ENCODE measurements at places on chromosomes 12 and 14. TPM values are rescaled to one million over a fixed set of nuclear protein-coding genes. Genes with fewer than 3 reads are reported as not detected.

Gene ATL1
- total RNA-seq = 10.1 TPM

Gene TMEM253
- 8.1 TPM for total RNA-seq

Gene MYH6
- total RNA-seq = not detected

Gene DHRS2
- not detected for total RNA-seq

Gene RBP5
- not detected for total RNA-seq

Gene MANSC1
- 4.6 TPM for total RNA-seq

Gene CD163L1
- 99.5 TPM for total RNA-seq

Gene SPIC
- total RNA-seq = not detected

Gene MDM1
- total RNA-seq = 14.9 TPM

Gene KRT6A
- 56.6 TPM for total RNA-seq

Gene CIPC
- total RNA-seq = 46.9 TPM

Gene SALL2
- total RNA-seq = 3.3 TPM

Gene TRIAP1
- 15.2 TPM for total RNA-seq

Gene DAO
- not detected for total RNA-seq

Gene RNU4-1
- total RNA-seq = under 0.01 TPM

Gene SLC4A8
- 0.29 TPM for total RNA-seq

Gene AP1G2
- 39.1 TPM for total RNA-seq

Gene TAS2R50
- not detected for total RNA-seq

Gene KLRB1
- not detected for total RNA-seq

Gene TM9SF1
- 29.5 TPM for total RNA-seq

Gene AQP6
- total RNA-seq = not detected

Gene ALDH1L2
- 8.9 TPM for total RNA-seq

Gene TPH2
- total RNA-seq = not detected

Gene ANKRD33
- total RNA-seq = not detected

Gene GPR68
- total RNA-seq = not detected

Gene NEK9
- 17.1 TPM for total RNA-seq

Gene SINHCAF
- 32.1 TPM for total RNA-seq

Gene CLEC2D
- total RNA-seq = 21.1 TPM

All from stomach (tissue), 19 donors.